ENCODE measurements at places on chromosomes 6 and 20.

- no peak for DNase-seq
These were observed 16.5 kb downstream of the NCOA7 start for GRCh38 chr6:125807293-125807692.

DNA sequence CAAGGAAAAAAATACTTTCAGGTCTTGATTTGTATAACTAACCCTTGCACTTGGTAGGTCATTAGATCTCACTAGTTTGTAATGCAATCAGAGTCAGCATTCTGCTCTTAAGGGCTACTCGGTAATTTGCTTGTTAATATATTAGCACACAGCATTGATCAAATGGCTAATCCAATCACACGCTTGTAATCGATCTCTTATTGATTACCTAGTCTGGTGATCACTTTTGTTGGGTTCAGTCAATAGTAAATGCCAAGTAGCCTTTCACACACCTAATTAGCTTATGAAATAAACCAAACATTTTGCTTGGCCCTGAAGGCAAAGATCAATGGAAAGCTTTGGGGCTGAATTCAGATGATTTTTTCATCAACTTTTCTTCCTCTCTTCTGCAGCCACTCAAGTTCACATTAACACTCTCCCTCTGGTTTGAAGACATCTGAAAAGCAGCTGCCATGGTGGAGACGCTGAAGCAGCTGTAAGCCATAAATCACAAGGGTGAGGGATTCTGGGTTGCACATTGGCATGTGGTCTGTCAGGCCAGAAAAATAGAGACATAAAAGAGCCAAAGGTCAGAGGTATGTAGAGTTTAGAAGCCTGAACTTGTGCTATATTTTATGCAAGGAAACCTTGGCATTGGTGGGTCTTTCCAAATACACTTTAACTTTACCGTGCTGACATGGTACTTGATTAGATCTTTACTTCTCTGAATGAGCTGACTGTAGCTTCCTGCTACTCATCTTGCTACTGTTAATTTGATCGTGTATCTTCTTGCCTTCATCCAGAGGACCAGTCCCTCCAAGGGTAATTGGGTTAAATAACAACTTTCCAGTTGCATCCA, 234.4 kb downstream of the SIM1 start:
- DNase-seq = no peak

GRCh38 chr6:31035862-31036497, 25.7 kb downstream of the MUC22 start:
- DNase-seq = no peak

DNA sequence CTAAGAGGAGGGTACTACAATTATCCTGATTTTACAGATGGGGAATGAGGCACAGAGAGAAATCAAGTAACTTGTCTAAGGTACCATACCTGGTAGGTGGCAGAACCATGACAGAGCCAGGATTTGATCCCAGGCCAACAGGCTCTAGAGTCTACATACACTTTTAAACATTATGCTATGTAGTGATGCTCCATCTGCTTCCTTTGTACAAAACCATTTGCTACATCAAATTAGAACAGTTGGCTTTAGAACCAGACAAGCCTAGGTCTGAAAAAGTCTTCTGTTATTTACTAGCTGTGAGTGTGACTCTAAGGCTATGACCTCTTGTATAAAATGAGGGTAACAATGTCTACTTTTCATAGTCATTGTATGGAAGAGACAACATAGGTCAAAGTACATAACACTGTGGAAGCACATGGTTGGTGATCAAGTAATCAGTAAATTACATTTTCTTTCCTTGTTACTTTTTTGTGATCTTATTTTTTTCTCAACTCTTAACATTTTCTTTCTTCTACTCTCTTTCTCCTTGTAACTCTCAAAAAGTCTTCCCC, 122.1 kb downstream of the PDSS2 start:
- no peak for DNase-seq

- peak; percentile 72 for DNase-seq
These were observed 123.8 kb upstream of the MTHFD1L start for GRCh38 chr6:150741633-150742200.

GRCh38 chr20:5353624-5354496, 37.1 kb upstream of the PROKR2 start:
- no peak for DNase-seq

DNA sequence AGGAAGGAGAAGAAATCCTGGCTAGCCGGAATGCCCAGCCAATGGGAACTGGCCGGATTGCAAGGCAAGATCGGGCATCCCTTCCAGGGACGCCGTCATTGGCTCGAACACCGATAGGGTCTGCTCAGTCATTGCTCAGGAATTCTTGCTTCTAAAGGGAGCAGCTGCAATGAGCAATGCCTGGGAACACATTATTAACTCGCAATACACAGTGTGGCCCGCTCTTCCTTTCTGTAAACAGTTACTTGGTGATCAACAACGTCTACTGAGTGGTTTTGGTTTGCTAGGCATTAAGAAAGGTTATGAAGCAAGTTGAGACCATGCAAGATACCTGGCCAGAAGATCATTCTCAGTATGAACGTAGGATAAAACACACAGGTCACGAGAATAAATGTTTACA, 165.4 kb upstream of the CITED2 start:
- no peak for DNase-seq

GRCh38 chr6:53960311-53960710, 150.9 kb upstream of the MLIP start:
- DNase-seq = no peak

- no peak for DNase-seq
These were observed 66.5 kb downstream of the REV3L start for GRCh38 chr6:111416529-111416928.

- DNase-seq = no peak
These were observed 196.0 kb downstream of the MYLK4 start for GRCh38 chr6:2554651-2555260.

GRCh38 chr20:60587986-60588385, 629.8 kb downstream of the CDH26 start:
- DNase-seq = no peak

DNA sequence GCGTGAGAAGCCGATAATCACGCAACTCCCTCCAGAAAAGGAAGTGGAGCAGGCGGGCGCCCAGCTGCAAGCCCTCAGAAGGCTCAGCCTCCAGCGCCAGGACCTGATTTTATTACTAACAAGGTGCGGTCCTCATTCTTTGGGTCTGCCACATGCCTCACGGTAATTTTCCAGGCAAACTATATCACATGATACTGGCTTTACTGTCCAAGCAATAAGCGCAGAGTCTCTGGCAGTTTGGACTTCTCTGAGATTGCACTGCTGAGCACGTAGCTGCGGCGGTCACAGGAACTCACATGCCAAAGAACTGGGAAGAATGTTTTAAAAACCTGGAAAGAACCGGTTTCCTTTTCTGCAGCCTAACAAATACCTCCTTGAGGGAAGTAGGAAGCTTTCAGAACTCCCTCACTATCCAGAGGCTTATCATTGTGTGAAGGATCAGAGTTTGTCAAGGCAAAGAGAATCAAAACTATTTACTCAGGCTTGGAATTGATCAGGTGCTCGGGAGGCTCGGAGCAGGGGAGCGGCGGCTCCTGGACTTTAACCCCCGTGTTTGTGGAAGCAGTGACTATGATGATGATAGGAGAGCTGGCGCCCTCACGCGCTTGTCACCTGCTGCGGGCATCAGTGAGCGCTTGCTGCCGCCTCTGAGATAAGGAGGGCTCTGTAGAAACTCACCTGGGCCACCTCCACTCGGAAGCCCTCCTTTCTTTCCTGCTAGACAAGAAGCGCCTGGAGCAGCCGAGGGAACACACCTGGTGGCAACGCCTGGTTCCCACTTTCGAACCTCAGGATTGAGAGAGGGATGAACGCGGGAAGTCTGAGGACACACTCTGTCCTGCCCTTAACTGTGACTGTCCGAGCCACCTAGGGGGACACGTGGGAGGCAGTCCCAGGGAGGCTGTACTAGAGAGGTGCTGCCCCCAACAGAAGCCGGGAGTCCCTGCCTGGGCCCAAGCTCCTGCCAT, 27.2 kb upstream of the SYNJ2 start:
- no peak for DNase-seq

GRCh38 chr6:40295251-40295950, 291.8 kb downstream of the LRFN2 start:
- DNase-seq = no peak

DNA sequence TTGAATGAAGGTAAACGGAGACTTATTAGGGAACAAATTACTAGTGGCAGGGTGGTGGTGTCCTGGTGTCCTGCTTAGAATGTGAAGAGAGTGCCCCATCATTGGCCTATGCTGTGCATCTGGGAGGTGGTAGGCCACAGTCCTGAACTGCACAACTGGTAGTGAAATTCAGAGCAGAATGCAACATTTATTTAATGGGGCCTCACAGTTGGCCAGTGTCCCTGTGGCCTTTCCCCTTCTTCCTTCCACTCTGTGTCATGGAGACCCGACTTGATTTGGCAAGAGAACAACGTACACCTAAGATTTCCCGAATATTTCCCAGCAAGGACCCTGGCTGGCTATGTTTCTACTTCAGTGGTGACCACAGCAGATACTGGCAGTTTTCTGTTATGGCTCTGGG, 206.9 kb downstream of the LRFN2 start:
- DNase-seq = no peak

DNA sequence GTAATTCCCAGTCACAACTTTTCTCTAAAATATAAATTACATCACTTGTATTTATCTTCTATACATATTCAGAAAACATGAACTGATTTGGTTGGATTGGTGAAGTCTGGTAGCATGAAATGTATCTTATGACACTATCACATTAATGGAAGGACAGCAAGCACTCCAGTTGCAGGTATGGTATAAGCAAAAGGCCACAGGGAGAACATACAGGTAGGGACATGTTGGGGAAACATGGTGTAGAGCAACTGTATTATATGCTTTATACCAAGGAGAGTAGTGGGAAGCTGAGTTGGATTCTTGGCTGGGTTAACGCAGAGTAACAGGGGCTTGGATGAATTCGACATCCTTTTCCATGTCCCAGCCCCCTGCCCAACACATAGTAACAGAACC, 1.4 kb upstream of the VARS1 start:
- DNase-seq = no peak

DNA sequence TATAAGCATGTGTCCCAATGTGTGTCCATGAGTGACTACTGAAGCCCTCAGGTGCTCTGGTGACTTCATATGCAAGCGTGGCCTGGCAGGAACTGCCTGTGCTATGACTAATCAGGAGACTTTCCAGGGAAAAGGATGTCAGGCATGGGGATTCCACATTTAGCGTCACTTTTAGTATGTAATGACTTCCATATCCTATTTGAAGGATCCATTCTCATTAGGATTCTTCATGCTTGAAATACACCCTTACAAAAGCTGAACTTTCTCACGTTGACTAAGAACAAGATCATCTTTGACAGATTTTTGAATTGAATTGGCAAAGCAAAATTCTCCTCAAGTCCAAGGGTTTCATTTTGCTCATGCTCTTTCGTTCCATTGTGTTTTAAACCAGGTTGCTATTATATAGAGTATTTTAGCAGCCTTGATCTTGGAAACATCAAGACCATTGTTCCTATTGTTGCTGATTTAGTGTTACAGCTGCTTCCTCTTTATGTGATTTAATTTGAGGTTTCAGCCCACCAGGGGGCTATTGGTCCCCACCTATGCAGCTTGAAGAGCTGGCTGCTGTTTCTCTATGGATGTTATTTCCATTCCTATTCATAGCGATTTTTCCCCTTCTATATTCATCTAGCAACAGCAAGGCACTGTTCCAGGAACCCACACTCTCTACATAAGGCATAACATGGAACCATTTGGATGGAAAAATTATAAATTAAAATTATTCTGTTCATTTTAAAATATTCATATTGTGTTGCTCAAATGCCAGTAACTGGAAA, 418.6 kb downstream of the CDKAL1 start:
- peak; percentile 4 for DNase-seq

GRCh38 chr6:143241111-143241510, 180.4 kb downstream of the AIG1 start:
- no peak for DNase-seq

DNA sequence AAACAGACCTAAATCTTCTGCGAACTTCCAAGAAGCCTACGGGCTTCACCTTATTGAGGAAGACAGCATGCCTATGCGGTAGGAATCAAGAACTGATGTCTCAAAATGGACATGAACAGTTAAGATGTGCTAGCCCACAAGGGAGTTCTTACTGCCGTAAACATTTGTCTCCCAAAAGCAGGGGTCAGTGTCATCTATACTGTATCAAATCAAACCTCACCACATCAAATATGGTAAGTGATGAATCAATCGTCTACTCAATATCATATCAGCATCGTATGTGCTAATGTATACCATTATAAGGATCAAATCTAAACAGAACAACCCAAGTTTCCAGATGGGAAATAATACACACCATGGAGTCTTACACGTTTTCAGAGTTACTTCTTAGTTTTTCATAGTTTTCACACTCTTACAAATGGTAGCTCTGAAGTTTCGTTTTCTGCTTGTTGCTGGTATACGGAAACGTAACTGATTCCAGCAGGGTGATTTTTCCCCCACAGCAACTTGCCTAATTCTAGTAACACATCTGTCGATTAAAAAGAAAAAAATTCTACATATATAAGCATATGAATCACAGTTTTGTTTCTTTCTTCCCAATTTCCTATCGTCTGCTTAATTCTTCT, 12.6 kb downstream of the RRBP1 start:
- no peak for DNase-seq

DNA sequence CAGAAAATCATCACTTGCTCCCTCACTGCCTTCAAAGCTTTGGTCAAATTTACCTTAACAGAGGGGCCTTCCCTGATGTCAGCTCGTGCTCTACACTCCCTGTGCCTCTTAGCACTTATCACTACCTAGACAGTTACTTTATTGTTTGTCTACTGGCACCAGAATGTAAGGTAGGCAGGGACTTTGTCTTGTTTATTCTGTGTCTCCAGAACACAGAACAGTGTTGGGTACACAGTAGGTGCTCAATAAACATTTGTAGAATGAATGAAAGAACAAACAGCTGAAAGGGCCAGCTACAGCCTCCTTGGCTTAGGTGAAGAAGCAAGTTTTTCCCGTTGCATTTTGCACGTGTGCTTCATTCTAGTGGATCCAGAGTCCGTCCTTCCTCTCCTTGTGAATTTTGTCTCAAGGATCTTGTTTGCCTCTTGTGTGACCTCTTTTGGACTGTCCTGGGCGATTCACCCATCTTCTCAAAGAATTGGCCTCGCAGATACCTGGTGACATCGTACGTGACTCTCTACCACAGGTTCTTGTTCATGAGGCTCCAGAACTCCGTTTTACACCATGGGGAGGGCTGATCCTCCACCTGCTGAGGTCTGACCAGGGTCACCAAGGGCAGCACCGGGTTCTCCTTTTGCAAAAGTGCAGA, 84.2 kb upstream of the ARMC2 start:
- no peak for DNase-seq

DNA sequence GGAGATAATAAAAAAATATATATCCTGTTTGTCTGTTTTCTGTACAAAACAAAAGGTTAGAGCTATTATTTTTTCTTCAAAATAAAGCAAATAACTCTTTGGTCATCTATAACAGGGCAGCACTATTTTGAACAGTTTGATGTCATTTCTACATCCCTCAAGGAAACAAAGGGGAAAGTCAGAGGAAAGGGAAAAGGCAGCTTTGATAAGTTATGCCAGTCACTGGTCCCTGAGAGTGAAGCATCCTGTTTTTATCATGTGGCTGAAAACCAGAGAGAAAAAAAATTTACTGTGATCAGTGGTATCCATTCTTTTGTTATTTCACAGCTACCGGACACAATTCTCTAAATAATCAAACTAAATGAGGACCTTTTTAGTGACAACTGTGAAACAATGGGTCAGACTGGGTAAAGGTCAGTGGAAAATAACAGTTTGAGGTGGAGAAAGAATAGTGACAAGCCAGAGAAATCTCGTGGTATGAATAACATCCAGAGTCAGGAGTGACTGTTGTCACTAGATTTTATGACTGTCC, 356.0 kb downstream of the HDGFL1 start:
- no peak for DNase-seq

GRCh38 chr6:633611-634010, 23.3 kb downstream of the HUS1B start:
- DNase-seq = no peak
